ENCODE measurements at places on chromosomes 2 and 18.

DNA sequence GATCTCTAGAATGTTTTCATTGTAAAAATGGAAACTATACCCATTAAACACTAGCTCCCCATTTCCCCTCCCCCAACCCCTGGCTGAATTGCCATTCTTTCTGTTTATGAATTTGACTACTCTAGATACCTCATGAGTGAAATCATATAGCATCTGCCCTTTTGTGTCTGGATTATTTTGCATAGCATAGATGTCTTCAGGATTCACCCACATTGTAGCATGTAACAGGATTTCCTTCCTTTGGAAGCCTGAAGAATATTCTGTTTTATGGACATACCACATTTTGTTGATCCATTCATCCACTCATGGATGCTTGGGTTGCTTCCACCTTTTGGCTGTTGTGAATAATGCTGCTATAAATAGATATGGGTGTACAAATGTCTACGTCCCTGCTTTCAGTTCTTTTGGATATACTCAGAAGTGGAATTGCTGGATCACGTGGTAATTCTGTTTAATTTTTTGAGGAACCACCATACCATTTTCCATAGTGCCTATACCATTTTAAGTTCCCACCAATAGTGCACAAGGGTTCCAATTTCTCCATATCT is 7.7 kb upstream of the ASB1 start:
- no peak for DNase-seq

- no peak for DNase-seq
Observed at GRCh38 chr2:99886418-99886817, 256.0 kb downstream of the AFF3 start.

DNA sequence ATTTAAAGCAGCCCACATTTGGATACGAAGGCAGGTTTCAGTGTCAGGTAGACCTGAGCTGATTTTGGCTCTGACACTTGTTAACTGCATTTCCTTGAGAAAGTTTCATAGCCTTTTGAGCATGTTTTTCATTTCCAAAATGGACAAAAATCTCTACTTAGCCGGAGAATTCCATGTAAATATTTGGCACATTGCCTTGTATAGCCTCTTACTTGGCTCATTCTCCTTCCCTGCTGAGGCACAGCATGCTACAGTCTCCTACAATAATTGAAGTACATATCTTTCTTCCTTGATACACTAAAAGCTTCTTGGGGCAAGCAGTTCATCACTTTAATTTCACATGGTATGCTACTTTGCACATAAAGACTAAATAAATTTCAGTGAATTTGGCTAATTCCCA is 772.2 kb upstream of the CHAC2 start:
- DNase-seq, result no peak

- no peak for DNase-seq
Observed at GRCh38 chr18:7068871-7069590, 48.6 kb downstream of the LAMA1 start.

- no peak for DNase-seq
Observed at GRCh38 chr2:96413323-96413722, 77.8 kb downstream of the NCAPH start.

- no peak for DNase-seq
Observed at GRCh38 chr2:191041418-191042161, 27.6 kb upstream of the STAT1 start.

DNA sequence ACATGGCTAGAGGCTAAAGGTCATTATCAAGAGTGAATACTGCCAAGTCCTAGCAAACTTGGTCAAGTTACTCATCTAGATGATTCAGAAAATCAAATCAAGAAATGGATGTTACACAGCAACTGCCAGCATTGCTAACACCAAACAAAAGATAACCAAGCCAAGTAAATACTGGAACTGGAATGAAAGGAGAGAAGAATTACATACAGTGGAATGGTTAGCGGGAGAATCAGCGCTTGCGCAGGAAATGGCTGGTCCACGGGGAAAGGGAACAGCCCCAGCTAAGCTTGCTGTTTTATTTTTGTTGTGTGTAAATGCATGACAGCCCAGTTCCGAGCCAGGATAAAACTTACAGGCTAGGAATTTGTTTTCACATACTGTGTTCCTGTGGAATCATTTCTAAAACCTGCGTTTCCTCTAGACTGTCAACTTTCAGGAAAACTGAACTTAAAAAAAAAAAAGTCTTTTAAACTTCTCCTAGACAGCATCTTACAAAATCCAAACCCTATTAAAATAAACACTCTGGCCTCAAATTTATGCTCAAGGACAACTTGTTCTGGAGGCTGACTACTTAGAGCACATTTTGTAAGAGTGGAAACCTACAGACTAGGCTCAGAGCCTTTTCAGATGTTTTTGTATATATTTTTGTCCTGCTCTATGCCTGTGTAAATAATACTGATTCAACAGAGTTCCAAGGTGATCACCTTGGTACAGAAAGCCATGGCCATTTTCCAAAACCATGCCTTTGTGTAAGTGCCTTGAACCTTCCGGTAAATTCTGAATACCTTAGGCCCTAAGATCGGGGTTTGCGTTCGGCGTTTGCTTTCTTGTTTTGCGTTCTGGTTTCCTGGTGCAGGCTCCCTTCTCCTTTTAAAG is 30.7 kb upstream of the TXNDC2 start:
- no peak for DNase-seq

GRCh38 chr18:10213526-10213925 is 240.9 kb upstream of the APCDD1 start:
- no peak for DNase-seq

- DNase-seq, result no peak
Observed at GRCh38 chr2:196712867-196713266, 73.4 kb downstream of the CCDC150 start.

DNA sequence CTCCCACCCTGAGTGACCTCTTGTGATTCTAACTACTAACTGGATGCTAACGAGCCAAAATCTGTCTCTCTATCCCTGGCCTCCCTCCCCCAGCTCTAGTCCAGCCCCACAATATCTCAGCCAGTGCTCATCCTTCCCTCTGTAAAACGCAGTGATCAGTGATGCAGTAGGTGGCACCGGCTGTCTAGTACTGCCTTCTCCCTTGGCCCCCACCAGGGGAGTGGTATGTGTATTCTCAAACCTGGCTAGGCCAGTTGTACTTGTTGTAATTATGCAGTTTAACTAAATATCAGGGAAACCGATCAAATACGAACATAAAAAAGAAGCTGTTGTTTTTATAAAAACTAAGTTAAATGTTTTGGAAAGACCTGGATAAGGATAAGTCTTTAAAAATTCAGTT is 113.2 kb upstream of the ALPP start:
- DNase-seq, result no peak

GRCh38 chr2:191302459-191303139 is 57.4 kb downstream of the MYO1B start:
- DNase-seq, result no peak

DNA sequence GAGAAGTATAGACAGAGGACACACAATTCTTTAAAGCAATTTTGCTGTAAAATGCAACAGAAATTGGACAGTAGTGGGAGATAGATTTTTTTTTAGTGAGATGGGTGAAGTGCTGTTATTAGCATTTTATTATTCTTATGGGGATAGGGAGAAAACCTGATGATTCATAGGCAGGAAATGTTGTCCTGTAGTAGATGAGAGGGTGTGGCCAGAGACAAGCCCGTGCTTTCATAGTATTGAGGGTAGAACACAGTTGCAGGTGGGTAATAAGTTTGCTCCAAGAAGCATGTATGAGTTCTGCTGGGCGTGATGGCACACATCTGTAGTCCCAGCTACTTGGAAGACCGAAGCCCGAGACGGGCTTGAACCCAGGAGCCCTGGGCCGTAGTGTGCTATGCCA is 128.3 kb upstream of the ARHGAP28 start:
- no peak for DNase-seq

- DNase-seq, result no peak
Observed at GRCh38 chr2:181289698-181290097, 167.5 kb upstream of the ITGA4 start.

- no peak for DNase-seq
Observed at GRCh38 chr18:13930964-13931363, 15.6 kb upstream of the MC2R start.

- DNase-seq, result no peak
Observed at GRCh38 chr2:162821176-162821575, 17.4 kb downstream of the KCNH7 start.

DNA sequence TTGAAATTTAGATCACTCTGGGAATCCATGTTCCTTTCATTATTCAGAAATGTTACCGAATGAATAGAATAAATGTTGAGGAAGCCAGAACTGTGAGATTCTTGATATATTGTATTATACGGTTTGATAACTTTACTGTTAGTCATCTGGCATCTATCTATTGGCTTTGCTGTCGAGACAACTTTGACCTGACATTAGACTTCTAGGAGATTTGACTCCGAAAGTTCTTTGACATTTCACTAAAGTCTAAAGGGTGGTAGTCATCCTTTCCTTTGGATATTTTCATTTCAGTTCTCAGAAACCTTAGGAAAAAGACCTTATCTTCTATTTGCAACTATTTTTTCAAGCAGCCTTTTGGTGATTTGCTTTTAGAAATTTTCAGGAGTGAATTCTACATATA is 1.9 kb downstream of the BMPR2 start:
- DNase-seq, result no peak

DNA sequence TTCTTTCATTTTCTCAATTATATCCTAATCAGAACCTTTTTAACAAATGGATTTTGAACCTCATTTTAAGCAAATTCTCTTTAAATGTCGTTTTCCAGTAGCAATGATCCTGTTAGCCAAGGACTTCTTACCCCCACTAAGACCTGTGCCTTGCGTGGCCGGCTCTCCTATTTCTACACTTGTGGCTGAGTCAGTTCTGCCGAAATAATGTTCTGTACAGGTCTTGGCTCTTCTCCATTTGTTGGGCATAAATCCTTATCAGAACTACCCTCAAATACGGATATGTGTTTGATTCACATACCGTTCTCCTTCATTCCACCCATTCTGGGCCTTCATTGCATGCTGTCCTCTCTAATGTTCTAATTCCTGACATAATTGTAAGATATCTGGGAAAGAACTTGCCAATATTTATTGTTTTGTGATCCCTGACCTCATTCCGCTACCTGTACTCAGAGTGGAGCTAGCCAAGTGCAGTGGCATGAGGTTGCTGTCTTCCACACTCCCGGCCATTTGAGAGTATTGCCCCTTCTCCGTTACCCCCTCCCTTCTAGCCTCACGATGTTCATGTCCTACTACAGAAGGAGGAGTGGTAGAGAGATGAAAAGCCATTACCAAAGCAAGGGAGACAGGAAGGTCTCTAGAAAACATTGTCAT is 78.7 kb downstream of the MYOM1 start:
- no peak for DNase-seq

GRCh38 chr2:235661167-235661937 is 167.5 kb downstream of the AGAP1 start:
- no peak for DNase-seq

GRCh38 chr18:34592961-34593382 is 117.1 kb upstream of the DTNA start:
- peak; percentile 64 for DNase-seq

- DNase-seq, result no peak
Observed at GRCh38 chr2:47654790-47655562, 128.0 kb upstream of the MSH6 start.

DNA sequence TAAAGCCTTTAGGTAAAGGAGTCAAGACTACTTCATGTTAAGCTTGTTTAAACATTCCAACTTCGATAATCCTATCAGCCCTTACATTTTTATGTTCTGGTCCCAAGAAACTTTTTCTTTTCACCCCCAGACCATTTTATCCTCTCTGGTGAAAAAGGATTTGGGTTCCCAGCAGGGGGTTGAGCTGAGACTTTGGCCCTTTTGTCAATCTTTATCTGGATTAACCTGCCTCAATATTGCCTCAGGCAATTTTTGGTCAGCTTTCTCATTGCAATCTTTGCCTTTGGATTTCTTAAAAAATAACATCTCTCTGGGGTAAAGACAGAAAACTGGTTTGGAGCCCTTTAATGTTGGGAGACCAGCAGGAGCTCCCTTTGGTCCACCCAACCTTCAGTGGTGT is 33.9 kb upstream of the CSRNP3 start:
- no peak for DNase-seq

DNA sequence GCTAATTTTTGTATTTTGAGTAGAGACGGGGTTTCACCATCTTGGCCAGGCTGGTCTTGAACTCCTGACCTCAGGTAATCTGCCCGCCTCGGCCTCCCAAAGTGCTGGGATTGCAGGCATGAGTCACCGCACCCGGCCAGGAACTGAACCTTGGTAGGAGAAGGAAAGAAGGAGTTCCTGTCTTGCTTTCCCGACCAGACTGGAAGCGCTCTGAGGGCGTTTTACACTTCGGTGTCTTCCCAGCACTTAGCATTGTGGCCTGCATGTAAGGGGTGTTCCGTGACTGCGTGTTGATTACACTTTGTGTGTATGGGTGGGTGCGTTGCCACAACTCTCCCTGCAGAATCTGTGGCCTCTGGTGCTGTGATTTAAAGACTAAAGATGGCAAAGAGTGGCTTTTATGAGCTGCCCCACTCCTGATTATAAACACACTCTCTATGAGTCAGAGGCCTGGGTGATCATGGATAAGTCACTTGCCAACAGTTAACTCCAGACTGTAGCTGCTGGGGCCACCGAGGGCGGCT is 46.0 kb downstream of the ODC1 start:
- no peak for DNase-seq

- DNase-seq, result no peak
Observed at GRCh38 chr18:79491081-79491551, 95.4 kb downstream of the NFATC1 start.

DNA sequence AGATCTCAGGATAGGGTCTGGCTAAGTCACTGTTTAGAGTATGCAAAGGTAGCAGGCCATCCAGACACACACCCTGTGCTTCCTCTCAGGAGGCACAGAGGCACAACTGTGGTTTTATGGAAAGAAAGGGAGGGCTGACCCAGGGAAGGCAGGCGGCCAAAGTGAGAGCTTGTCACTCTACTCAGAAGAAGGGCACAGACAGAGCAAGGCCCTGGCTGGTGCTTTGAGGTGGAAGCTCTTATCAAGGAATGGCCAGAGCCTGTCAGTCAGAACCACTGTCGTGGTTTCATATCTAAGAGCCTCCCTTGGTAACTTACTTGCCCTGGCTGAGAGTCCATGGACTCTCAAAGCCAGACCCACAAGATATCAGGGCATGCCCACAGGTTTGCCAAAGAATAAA is 40.7 kb downstream of the SLC9A2 start:
- DNase-seq, result no peak

GRCh38 chr2:48733067-48733503 is 22.4 kb downstream of the LHCGR start:
- DNase-seq, result peak; percentile 26

GRCh38 chr2:233449921-233450863 is 95.9 kb downstream of the DGKD start:
- DNase-seq, result no peak

DNA sequence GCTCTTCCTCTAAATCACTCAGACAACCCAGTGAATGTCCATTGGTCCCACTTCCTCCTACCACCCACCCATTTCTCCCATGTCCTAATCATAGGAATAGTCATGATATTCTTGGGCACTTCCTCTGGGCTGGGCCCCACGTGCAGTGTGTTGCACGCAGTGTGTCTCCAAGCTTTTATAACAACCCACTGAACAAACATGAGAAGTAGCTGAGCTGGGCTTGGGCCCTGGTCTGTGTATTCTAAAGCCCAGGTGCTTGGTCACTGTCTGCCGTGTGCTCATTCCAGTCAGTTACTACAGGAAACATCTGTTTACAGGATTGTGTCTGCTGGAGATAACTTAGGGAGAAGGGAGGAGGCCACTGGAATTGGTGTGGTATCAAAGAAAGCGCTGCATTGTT is 64.2 kb upstream of the THOC1 start:
- no peak for DNase-seq

Data from retina (tissue), 1 donor.